Placental epithelial cell (primary cell): ENCODE measurements at places on chromosomes 5 and 9. TPM values are rescaled to one million over a fixed set of nuclear protein-coding genes. Genes with fewer than 3 reads are reported as not detected.

GABRA1 gene
- total RNA-seq = not detected in 2 replicates

OGN gene
- total RNA-seq = not detected in 2 replicates

PPP6C gene
- 23.6 and 35.7 TPM in 2 replicates for total RNA-seq

LHX3 gene
- not detected in 2 replicates for total RNA-seq

TRAF1 gene
- 0.54 and 2.4 TPM in 2 replicates for total RNA-seq

MAMDC2 gene
- total RNA-seq = 6.7 and 19.7 TPM in 2 replicates

PKD2L2 gene
- 0.11 TPM in 1 of 2 replicates, not detected in the other for total RNA-seq

NRARP gene
- not detected in 2 replicates for total RNA-seq

FRRS1L gene
- under 0.01 TPM in 1 of 2 replicates, not detected in the other for total RNA-seq

TEX48 gene
- not detected in 2 replicates for total RNA-seq

ARAP3 gene
- total RNA-seq = 6.3 and 9.4 TPM in 2 replicates

NEK6 gene
- total RNA-seq = 13.7 and 28.2 TPM in 2 replicates

ZNF618 gene
- 0.22 and 0.39 TPM in 2 replicates for total RNA-seq

ARSI gene
- total RNA-seq = 9.4 and 12.5 TPM in 2 replicates

TARS1 gene
- total RNA-seq = 96.6 and 189 TPM in 2 replicates

HNRNPK gene
- total RNA-seq = 405 and 512 TPM in 2 replicates
